ENCODE measurements at places on chromosomes 6 and 20.

DNA sequence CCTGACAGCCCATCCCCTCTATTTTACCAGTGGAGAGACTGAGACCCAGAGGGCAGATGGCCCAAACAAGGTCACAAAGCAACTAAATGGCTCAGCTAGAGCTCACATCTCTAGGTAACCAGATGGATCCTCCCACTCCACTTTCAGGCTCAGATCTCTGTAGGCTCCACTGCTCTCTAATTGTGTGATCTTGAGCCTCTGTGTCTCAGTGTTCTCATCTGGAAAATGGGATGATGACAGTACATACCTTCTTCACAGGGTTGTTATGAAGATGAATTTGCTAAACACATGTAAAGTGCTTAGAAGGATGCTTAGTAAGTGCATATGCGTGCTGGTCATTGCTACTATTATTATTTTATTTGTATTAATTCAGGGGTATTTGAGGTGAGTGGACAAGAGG is 40.5 kb downstream of the RAB44 start:
- DNase-seq = no peak
- no peaks in the 10 kb centered on the region for H3K36me3 ChIP-seq
- no peaks in the 10 kb centered on the region for H3K27me3 ChIP-seq
- H3K4me3 ChIP-seq = no peak overlapping the region
- no peak overlapping the region for H3K27ac ChIP-seq

GRCh38 chr6:26552640-26553188 is 14.5 kb downstream of the HMGN4 start:
- no peak for DNase-seq
- no peaks in the 10 kb centered on the region for H3K36me3 ChIP-seq
- no peaks in the 10 kb centered on the region for H3K27me3 ChIP-seq
- H3K4me1 ChIP-seq = no peaks in the 10 kb centered on the region
- peak overlapping the region; percentile 75 for H3K27ac ChIP-seq
- peak overlapping the region; percentile 31 for H3K4me3 ChIP-seq

- no peak overlapping the region for H3K4me3 ChIP-seq
- no peak for DNase-seq
- H3K4me1 ChIP-seq = no peaks in the 10 kb centered on the region
- H3K36me3 ChIP-seq = no peaks in the 10 kb centered on the region
- no peak overlapping the region for H3K27ac ChIP-seq
- no peaks in the 10 kb centered on the region for H3K27me3 ChIP-seq
Measured at GRCh38 chr6:104325341-104326172, 534.2 kb downstream of the HACE1 start.

DNA sequence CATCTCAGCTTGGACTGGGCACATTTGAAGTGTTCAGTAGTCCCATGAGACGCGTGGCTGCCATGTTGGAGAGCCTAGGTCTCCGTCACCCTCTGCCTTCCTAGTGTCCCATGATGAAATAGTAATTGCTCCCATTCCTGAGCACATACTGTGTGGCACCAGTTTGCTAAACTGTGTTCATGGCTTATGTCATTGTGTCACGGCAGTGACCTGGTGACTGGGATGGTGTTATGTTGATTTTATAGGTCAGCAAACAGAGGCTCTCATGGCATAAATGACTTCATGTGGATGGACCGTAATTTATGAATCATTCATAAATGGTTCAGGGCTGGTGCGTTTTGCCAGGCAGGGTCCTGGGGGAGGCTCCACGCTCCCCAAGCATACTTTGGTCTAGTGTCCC is 3.8 kb downstream of the BCAS4 start:
- H3K4me1 ChIP-seq = peaks cover 13% of the 10 kb centered on the region
- no peak for DNase-seq
- H3K27me3 ChIP-seq = no peaks in the 10 kb centered on the region
- H3K36me3 ChIP-seq = no peaks in the 10 kb centered on the region

- H3K27me3 ChIP-seq = no peaks in the 10 kb centered on the region
- DNase-seq = peak; percentile 67
- H3K4me3 ChIP-seq = peak overlapping the region; percentile 92
- H3K36me3 ChIP-seq = no peaks in the 10 kb centered on the region
- peaks cover 4% of the 10 kb centered on the region for H3K4me1 ChIP-seq
Measured at GRCh38 chr6:144063744-144064401, 31.5 kb downstream of the SF3B5 start.

DNA sequence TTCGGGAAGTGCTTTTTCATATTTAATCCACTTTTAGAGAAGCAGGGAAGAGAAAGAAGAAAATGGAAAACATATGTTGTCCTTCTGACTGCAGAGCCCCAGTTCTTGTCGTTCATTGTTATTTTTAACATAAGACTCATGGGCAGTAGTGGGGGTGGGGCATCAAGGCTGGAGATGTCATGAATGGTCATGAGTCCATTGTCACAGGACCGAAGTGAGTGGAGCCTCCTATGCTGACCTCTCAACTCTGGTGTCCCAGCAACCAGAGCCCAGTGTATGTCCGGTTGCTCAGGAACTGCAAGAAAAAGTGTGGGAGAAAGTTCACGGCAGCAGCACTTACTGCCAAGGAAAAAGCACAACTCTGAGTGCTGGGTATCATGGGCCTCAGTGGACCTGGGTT is 108.6 kb downstream of the BANF2 start:
- H3K27ac ChIP-seq = peak overlapping the region; percentile 24
- no peak overlapping the region for H3K4me3 ChIP-seq
- no peaks in the 10 kb centered on the region for H3K4me1 ChIP-seq

DNA sequence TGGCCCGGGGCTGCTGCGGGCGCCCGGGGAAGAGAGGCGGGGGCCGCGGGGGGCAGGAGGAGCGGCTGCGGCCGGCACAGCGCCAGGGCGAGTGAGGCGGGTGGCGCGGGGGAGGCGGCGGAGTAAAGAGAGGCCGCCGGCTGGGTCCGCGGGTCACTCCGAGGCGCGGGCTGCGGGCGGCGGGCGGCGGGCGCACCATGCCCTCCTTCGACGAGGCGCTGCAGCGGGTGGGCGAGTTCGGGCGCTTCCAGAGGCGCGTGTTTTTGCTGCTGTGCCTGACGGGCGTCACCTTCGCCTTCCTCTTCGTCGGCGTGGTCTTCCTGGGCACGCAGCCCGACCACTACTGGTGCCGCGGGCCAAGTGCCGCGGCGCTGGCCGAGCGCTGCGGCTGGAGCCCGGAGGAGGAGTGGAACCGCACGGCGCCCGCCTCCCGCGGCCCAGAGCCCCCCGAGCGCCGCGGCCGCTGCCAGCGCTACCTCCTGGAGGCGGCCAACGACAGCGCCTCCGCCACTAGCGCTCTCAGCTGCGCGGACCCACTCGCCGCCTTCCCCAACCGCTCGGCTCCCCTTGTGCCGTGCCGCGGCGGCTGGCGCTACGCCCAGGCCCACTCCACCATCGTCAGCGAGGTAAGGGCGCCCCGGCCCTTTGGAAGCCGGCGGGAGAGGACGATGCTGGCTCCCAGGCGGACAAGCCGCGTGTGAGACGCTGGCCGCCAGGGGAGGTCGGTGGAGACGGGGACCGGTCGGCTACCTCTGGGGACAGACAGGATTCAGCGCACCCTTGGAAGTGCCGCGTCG is at the start of gene SLC22A3:
TSS of gene SLC22A3 (plus strand) at position 156 of the 797 bp plus-strand sequence. CDS start at position 198, 42 bp downstream.
- no peak for DNase-seq
- H3K4me1 ChIP-seq = no peaks in the 10 kb centered on the region
- H3K4me3 ChIP-seq = peak within 1 kb of the TSS; percentile 76
- peak within 1 kb of the TSS; percentile 91 for H3K27ac ChIP-seq

- no peak overlapping the region for H3K4me3 ChIP-seq
- H3K4me1 ChIP-seq = no peaks in the 10 kb centered on the region
- H3K36me3 ChIP-seq = no peaks in the 10 kb centered on the region
- no peaks in the 10 kb centered on the region for H3K27me3 ChIP-seq
- DNase-seq = no peak
Measured at GRCh38 chr6:134389658-134390057, 71.7 kb upstream of the SGK1 start.

GRCh38 chr6:104771258-104771832 is 88.4 kb downstream of the HACE1 start:
- H3K4me3 ChIP-seq = no peak overlapping the region
- no peak overlapping the region for H3K27ac ChIP-seq
- H3K4me1 ChIP-seq = no peaks in the 10 kb centered on the region
- peaks cover 2% of the 10 kb centered on the region for H3K36me3 ChIP-seq
- no peak for DNase-seq
- no peaks in the 10 kb centered on the region for H3K27me3 ChIP-seq

- no peaks in the 10 kb centered on the region for H3K36me3 ChIP-seq
- H3K4me3 ChIP-seq = no peak overlapping the region
- no peak overlapping the region for H3K27ac ChIP-seq
- H3K27me3 ChIP-seq = no peaks in the 10 kb centered on the region
Measured at GRCh38 chr6:128509709-128510108, 10.7 kb downstream of the PTPRK start.

DNA sequence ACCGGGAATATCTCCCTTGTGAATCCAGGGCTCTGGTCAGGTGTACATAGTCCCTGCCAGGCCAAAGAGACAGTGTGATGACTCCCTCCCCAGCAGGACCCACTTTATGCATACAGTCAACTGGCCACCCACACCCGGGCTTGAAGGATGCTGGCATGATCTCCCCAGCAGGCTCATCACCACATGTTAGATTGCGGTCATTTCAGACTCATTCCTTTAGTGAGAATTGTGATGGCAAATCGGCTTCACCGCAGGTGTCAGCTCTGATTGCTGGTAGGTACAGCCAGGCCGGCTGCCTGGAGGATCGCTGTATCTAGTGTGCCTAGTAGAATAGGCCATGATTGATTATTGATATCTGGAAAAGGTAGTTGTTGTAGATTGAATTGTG is 24.5 kb downstream of the CD83 start:
- H3K4me3 ChIP-seq = no peak overlapping the region
- H3K36me3 ChIP-seq = no peaks in the 10 kb centered on the region
- no peaks in the 10 kb centered on the region for H3K4me1 ChIP-seq

GRCh38 chr6:75124983-75125382 is 80.9 kb downstream of the COL12A1 start:
- no peak for DNase-seq
- no peaks in the 10 kb centered on the region for H3K4me1 ChIP-seq
- H3K27ac ChIP-seq = no peak overlapping the region
- no peak overlapping the region for H3K4me3 ChIP-seq
- H3K36me3 ChIP-seq = peaks cover 49% of the 10 kb centered on the region

- H3K36me3 ChIP-seq = no peaks in the 10 kb centered on the region
- no peak overlapping the region for H3K27ac ChIP-seq
- no peak overlapping the region for H3K4me3 ChIP-seq
- no peaks in the 10 kb centered on the region for H3K27me3 ChIP-seq
Measured at GRCh38 chr6:129882510-129883023, 21.5 kb upstream of the TMEM244 start.

GRCh38 chr6:34489207-34489805 is 23.4 kb downstream of the PACSIN1 start:
- H3K4me1 ChIP-seq = no peaks in the 10 kb centered on the region
- no peak overlapping the region for H3K27ac ChIP-seq
- no peaks in the 10 kb centered on the region for H3K27me3 ChIP-seq
- DNase-seq = no peak
- no peak overlapping the region for H3K4me3 ChIP-seq

GRCh38 chr6:136016228-136017225 is 165.0 kb downstream of the PDE7B start:
- H3K27ac ChIP-seq = no peak overlapping the region
- no peaks in the 10 kb centered on the region for H3K27me3 ChIP-seq
- H3K4me1 ChIP-seq = no peaks in the 10 kb centered on the region
- no peaks in the 10 kb centered on the region for H3K36me3 ChIP-seq

DNA sequence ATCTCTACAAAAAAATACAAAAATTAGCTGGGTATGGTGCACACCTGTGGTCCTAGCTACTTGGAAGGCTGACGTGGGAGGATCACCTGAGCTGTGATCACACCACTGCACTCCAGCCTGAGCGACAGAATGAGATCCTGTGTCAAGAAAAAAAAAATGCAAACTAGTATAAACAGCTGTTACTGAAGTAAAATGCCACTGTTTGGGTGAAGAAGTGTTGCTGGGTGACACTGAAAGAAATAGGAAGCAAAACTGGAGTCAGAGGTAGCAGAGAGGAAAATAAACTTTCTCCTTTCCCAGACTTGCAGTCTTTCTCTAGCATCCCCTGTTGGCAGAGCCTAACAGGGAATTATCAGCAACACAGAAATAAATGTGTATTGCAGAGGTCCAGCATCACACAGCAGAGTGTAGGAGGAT is 241.2 kb upstream of the PREP start:
- no peaks in the 10 kb centered on the region for H3K27me3 ChIP-seq
- no peak for DNase-seq
- no peak overlapping the region for H3K4me3 ChIP-seq
- H3K36me3 ChIP-seq = no peaks in the 10 kb centered on the region

DNA sequence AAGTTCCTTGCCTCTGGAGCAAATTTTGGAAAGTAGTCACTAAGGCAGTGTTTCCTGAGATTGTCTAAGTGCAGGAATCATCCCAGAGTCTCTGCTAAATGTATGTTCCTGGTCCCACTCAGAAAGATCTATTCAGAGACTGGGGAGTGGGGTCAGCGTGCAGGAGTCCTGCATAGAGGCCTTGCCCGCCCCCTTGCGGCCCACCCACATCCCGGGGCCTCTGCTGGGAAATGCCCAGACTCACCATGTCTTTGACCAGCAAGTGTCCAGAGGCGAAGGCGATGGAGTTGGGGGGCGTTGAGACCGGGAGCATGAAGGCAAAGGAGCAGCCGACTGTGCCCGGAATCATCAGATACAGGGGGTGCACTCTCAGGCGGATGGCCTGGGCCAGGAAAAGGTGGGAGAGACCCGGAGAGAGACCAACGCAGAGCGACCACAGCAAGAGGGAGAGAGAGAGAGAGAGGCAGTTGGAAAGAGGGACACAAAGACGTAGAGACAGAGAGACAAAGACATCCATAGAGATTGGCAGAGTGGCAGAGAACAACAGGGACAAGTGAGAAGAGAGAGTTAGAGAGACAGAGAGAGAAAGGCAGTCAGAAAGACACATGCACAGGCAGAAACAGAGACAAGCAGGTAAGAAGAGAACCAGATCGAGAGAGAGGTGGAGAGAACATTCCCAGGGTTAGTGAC is 12.9 kb upstream of the OCSTAMP start:
- H3K4me1 ChIP-seq = no peaks in the 10 kb centered on the region
- H3K27ac ChIP-seq = no peak overlapping the region
- H3K36me3 ChIP-seq = no peaks in the 10 kb centered on the region
- H3K4me3 ChIP-seq = peak overlapping the region; percentile 54
- no peak for DNase-seq

DNA sequence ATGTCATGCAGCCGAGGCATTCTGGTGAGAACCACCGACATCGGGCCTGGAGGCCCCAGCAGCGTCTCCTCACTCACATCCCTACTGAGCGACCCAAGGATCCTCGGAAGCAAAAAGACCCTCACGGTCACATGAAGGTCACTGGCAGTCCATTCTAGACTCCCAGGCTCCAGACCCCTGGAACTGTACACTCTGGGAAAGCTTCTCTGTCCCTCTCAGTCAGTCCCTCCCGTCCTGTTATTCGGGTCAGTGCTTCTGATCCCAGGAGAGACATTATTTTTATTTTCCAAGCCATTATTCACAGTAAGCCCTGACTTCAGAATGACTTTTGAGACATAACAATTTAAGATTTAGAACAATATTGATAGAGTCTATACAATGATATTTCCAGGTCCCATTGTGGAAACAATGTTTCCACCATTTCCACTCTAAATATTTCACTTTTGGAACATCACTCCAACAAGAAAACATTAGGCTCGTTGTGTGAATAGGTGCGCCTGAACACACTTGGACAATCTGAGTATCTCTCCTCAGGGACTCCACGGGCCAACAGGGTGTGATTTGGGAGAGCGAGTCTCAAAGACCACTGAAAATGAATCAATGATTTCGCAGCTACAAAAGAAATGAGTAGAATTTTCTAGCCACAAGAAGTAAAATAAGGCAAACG is 199.7 kb downstream of the SOD2 start:
- no peak overlapping the region for H3K27ac ChIP-seq
- H3K36me3 ChIP-seq = no peaks in the 10 kb centered on the region
- no peaks in the 10 kb centered on the region for H3K27me3 ChIP-seq
- no peak for DNase-seq
- H3K4me3 ChIP-seq = no peak overlapping the region
- no peaks in the 10 kb centered on the region for H3K4me1 ChIP-seq

Measured in ascending aorta (tissue), 2 donors.